ENCODE measurements at places on chromosomes 3 and 15.

DNA sequence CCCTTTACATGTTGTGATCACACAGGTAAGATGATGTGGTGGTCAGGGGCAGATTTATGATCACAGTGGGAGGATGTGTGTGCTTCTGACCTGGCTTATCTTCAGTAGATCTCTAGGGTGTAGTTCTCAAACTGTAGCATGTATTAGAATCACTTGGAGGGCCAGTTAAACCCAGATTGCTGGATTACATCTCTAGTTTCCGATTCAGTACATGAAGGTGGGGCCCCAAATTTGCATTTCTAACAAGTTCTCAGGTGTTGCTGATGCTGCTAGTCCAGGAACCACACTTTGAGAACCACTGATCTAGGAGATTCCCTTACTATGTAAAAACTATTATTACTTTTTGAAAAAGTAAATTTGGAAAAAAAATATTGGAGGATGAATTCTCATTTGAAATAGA, 199.3 kb upstream of the GOLIM4 start:
- DNase-seq, result no peak

- no peak for DNase-seq
Observed at GRCh38 chr3:173725507-173725906, 328.0 kb downstream of the NLGN1 start.

- no peak for DNase-seq
Observed at GRCh38 chr15:101346928-101347327, 51.9 kb upstream of the SNRPA1 start.

DNA sequence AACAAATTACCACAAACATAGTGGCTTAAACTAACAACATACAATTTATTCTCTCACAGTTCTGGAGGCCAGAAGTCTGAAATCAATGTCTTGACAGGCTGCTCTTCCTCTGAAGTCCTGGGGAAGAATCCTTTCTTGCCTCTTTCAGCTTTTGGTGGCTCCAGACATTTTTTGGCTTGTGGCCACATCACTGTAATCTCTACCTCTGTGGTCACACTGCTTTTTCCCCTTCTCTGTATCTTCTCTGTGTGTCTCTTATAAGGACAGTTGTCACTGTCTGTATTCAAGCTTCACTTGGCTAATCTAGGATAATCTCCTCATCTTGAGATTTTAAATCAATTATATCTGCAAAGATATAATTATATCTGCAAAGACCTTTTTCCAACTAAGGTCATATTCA, 80.3 kb upstream of the ABHD2 start:
- no peak for DNase-seq

- no peak for DNase-seq
Observed at GRCh38 chr3:189488241-189488767, 142.9 kb upstream of the TP63 start.

DNA sequence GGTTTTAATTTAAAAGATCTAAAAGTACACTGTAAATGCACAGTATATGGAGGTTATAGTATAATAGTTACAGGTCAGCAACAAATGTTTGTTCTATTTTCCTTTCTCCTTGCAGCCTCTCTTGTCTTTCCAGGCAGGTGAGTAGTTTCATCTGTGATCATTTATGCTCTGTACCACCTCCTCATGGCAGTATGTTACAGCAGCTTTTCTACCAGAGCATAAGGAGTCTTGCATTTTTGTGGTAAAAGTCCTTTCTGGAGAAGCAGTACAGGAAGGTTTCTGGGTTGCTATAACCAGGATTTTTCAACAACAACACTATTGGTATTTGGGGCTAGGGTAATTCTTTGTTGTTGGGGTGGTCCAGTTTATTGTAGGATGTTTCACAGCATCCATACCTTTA, 59.5 kb downstream of the ZNF609 start:
- DNase-seq, result no peak

DNA sequence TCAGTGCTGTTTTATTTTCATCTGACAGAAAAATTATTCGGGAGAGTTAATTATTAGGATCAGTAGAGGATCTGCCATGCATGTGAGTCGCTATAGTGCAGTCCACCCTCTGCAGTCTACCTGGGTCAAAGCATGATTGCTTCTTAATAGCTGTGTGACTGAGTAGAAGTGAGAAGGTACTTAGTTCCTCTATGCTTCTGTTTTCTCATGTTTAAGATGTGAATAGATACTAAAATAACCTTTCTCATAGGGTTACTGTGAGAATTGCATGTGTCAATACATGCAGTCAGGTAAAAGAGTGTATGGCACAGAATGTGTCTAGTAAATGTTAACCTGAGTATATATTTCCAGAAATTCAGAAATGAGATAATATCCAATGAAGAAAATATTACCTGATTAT, 435.7 kb downstream of the NAALADL2 start:
- no peak for DNase-seq

DNA sequence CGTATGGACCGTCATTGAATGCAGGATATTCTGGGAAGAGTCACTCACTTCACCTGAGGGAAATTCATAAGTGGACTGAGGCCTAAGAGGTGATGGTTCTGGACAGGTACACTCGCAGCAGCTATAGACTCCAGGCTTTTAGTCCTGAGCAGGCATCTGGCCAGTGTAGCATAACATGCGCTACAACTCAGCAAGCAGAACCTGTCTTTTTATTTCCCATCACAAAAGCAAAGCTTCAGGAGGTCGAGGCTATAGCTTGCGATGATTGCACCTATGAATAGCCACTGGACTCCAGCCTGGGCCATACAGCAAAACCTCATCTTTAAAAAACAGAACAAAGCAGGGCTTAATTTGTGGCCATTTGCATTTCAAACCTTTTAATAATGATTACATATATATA, 185.8 kb downstream of the KCNH8 start:
- DNase-seq, result no peak

GRCh38 chr3:151878465-151878864, 5.0 kb downstream of the SUCNR1 start:
- no peak for DNase-seq

GRCh38 chr3:119794971-119795612, 13.2 kb downstream of the NR1I2 start:
- no peak for DNase-seq

DNA sequence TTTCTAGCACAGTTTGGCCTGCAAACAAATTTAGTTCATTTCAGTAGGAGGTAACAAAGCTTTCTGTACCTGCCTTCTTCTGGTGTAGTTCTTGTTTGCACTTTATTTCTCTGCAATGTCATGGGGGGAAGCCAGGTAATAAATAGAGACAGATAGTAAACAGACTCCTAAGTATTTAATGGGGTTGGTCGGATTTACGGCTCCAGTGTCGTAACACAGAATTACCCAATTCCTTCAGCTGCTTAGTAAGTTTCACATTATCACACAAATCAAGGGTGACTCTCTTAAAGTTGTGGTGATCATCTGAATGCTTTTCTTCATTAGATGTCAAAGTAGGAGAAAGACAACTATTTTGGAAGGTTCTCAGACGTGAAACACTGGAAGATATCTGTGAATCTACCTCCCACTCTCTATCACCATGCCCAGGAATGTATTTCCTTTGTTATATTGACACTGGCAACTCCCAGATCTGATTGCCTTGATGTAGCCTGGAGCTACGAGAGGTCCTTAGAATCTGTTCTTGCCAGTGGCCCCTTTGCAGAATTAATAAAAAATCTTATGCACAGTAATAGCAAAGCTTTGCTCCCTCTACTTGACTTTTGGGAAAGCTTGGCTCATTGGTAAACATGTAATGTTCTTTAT, 25.0 kb upstream of the TMC3 start:
- no peak for DNase-seq

- DNase-seq, result no peak
Observed at GRCh38 chr3:151707216-151707615, 26.5 kb upstream of the AADACL2 start.

DNA sequence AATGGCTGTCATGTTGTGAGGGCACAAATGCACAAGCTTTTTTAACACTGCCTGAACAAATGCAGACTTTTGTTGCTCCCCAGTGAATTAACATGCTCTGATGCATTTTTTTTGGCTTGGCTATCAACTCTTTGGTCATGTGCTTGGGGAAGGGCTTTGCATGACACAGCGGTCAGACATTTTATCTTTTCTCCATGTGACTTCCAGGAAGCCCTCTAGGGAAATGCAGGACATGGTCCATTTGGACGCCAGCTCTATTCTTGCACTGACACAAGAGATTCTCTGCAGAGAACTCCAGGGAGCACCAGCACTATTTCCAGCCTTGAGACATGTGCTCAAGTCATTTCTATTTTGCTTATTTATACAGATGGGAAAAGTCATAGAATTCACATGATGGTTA, 46.2 kb downstream of the NEK11 start:
- DNase-seq, result no peak

DNA sequence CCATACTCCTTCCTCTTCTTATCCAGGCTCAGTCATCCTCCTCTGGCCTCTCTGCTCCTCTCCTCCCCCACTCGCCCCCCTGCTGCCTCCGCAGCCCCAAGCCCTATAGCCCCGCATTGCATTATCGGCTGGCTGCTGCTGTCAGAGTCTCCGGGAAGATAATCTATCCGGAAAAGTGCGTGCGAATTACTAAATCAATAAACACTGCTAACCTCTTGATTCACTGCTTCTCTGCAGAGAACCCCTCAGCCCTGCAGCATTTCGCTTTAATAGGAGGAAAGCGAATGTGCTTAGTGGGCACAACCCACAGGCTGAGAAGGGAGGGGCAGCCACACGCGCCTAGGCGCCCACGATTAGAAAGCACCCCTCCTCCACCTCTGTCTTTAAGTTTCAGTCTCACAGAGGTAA, 167.6 kb downstream of the ABHD5 start:
- DNase-seq, result no peak

- no peak for DNase-seq
Observed at GRCh38 chr3:170563712-170564423, 22.0 kb downstream of the SLC7A14 start.

- DNase-seq, result no peak
Observed at GRCh38 chr3:37219266-37219665, 44.9 kb upstream of the LRRFIP2 start.

- DNase-seq, result no peak
Observed at GRCh38 chr15:74817370-74817737, 4.7 kb downstream of the LMAN1L start.

DNA sequence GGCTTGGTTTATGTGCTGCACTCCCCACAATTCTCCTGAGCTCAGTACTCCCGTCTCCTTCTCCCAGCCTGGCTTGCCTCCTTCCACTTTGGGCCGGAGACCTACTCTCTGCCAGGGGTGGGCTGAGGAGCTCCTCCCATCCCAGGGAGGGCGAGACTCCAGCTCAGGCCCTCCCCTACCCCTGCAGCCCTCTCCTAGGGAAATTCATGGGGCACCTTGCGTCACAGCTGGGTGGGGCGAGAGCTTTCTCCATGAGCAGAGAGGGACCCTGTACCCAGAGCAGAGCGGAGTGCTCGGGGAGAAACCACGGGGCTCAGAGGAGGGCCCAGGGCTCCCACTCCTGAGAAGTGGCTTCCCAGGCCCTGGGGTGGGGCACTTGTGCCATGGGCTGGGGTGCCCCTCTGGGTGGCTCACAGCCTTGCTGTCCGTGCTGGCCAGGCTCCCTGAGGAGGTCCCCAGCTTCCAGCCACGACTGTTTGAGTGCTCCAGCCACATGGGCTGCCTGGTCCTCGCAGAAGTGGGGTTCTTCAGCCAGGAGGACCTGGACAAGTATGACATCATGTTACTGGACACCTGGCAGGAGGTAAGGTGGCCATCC, 13.3 kb downstream of the VILL start:
- DNase-seq, result no peak

DNA sequence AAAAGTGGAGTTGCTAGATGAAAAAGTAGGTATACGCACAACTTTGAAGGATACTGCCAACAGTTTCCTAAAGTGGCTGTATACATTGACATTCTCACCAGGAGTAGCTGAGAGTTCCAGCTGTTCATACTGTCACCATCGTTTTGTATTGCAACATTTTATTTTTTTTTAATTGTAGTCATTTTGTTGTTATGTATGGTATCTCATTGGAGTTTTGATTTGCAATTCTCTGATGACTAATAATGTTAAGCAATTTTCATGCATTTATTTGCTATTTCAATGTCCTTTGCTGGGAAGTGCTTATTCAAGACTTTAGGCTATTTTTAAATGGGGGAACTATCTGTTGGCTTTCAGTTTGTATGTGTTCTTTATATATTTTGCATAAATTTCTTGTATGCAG, 185.1 kb upstream of the TGFBR2 start:
- DNase-seq, result no peak

DNA sequence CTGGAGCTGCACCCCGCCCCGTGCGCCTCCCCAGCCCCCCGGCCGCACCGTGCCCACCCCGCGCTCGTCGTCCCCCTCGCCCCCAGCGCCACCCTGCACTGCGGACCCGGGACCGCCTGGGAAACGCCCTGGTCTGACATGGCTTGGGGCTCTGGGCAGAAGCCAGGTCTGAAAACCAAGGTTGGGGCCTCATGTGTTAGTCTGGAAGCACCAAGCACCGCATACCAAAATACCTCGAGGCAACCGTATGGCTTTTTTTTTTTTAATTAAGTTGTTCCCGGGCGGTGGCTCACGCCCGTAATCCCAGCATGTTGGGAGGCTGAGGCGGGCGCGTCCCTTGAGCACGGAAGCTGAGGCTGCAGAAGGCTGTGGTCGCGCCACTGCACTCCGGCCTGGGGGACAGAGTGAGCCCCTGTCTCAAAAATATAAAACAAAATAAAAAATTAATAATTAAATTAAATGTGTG, 91.5 kb upstream of the CHD2 start:
- no peak for DNase-seq

GRCh38 chr15:42069496-42070278, 24.7 kb downstream of the PLA2G4D start:
- DNase-seq, result no peak

GRCh38 chr15:60165111-60165510, 161.0 kb downstream of the FOXB1 start:
- DNase-seq, result no peak

GRCh38 chr3:26428992-26429391, 193.6 kb upstream of the LRRC3B start:
- DNase-seq, result no peak

DNA sequence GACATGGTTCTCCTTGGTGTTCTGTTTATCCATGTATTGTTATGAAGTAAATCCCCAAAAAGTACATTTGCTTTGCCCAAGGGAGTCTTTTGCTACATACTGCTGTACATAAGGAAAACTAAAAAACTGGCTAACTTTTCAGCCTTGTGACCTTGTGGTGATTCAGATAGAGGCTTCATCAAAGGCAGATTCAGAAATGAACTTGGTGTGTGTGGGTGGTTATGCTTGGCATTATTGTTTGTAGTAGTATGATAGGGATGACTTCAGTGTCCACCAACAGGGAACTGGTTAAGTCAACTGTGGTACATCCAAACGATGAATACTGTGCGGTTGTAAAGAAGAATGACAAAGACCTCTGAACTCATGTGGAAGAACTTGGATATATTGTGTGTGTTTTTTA, 75.6 kb upstream of the CHRNB4 start:
- DNase-seq, result no peak

DNA sequence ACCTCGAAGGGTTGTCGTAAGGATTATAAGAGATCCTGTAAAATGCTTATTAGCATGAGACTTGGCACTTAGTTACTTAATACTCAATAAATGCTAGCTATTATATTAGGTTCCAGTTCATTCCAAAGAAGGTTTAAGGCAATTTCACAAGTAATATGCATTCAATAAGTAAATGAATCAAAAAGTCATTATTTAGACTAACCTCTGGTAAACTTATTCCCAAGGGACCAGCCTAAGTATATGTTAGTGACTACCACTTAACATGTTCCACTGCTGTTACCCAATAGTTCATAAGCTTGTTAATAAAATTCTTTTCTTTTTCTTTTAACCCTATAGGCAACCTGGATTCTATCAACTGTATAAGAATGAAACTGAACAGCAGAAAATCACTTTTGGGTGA, 5.1 kb downstream of the PDCD10 start:
- no peak for DNase-seq
